NCI-H2081 (cell line): ENCODE measurements at places on chromosomes 7 and 10.

GRCh38 chr10:36066102-36066501 is 424.0 kb upstream of the FZD8 start:
- no peak for DNase-seq

GRCh38 chr7:100556541-100556940 is 17.2 kb downstream of the SAP25 start:
- DNase-seq: no peak

- no peak for DNase-seq
Observed at GRCh38 chr10:69885379-69886013, 83.8 kb downstream of the COL13A1 start.

GRCh38 chr7:36260481-36260880 is 107.4 kb downstream of the EEPD1 start:
- no peak for DNase-seq

DNA sequence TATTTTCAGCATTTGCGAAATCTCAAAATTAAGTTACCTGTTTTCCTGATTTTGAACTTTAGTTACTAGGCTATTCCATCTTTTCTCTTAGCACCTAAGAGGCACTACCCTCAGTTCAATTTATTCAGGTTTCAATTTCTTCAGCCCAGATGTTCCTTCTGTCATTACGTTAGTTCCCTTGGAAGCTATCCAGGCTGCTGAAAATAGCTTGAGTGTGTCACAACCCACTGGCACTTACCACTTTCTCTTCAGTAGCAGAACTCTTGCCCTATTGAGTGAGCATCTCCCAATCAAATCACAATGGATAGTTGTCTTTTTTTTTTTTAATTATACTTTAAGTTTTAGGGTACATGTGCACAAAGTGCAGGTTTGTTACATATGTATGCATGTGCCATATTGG is 332.7 kb upstream of the LRGUK start:
- peak; percentile 10 for DNase-seq

DNA sequence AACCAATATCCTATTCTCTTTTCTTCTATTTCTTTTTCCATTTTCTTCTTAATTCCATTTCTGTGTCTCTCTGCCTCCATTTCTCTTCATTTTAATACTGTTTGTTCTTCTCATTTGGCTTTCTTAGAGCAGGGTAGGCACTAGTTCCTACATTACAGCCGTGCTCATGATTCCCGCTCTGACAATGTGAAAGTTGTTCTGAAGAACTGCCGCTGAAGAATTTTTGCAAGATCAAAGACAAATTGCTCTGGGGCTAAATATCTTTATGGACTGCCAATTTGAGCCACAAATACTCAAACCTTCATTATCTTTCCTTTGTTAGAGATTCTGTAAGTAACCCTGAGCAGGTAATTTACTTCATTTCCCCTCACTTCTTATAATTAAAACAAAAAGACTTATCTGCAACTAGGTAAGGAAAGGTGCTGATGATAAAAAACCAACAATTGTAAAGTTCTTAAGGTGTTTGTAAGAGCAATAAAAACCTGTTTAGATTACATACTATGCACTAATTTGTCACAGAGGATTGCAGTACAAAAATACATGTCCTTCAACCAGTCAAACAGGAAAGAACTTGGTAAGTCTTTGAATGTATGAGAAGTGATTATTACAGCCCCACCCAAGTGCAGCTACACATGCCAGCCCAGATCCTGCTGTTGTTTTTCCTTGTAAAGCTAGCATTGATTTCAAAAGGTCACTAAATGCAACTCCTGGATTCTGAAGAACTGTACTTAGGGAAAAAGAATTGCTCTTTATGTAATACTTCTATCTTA is 127.5 kb downstream of the COL28A1 start:
- no peak for DNase-seq

GRCh38 chr7:107291434-107291833 is 122.6 kb downstream of the HBP1 start:
- DNase-seq: no peak

DNA sequence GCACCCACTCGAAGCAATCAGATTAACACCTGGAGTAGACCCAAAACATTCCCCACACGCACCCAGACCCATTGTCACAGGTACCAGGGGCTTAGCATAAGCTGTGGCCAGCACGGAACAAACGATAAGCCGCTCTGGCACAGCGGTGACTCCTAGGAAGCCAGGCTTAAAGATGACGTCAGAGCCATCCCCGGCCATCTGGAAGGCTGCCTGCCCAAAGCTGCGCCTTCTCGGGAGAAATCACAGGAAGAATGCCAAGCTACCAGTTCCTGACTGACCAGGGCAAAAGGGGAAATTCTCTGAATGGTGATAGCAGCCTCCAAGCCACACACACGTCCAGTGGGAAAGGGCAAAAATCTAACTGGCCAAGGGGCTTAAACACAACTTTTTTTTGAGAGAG is 13.0 kb upstream of the WIPI2 start:
- DNase-seq: no peak

DNA sequence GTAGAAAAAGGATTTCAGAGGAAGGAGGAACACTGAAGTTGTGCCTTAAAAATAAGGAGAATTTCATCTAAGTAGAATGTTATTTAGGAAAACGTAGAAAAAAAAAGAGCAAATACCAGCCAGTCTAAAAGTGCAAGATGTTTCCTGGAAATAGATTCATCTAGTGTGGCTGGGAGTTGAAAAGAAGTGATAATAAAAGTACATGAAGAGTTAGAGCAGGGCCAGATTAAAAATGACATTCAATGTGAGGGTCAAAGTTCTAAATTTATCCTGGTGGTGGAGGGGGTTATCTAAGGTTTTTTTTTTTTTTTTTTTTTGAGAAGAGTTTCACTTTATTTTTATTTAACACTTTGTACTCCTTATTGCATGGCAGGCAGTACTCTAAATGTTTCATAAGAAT is 289.3 kb downstream of the MDFIC start:
- DNase-seq: no peak

GRCh38 chr7:64574540-64575099 is 11.7 kb upstream of the ZNF680 start:
- no peak for DNase-seq

DNA sequence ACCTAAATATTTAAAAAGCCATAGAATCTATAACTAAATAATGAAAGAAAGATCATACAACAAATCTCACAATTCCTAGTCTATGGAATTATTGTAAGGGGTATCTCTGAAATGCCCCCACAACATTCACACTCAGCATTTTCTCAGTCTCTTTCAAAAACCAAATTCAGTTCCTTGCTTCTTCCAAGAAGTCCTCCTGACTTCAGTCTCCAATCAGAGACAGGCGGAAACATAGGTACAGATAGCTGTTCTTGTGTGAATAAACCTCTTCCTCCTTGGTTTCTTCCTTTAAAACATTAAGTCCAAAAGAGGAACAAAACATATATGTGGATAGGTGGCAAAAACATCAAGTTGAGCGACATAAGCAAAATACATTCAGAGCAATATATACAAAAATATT is 13.9 kb upstream of the FBXW4 start:
- DNase-seq: no peak

GRCh38 chr10:85547460-85548023 is 819.1 kb downstream of the GRID1 start:
- no peak for DNase-seq

DNA sequence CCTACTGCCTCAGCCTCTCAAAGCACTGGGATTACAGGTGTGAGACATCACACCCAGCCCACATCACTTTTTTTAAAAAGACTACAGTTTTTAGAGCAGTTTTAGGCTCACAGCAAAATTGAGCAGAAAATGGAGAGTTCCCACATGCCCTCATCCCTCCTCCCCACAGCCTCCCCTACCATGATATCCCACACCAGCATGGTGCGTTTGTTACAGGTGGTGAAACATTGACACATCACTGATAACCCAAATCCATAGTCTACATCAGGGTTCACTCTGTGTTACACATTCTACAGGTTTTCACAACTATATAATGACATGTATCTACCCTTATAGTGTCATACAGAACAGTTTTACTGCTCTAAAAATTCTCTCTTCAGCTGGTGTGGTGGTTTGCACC is 24.3 kb upstream of the TOMM7 start:
- no peak for DNase-seq
